ENCODE measurements at places on chromosomes 12 and 14. TPM values are rescaled to one million over a fixed set of nuclear protein-coding genes. Genes with fewer than 3 reads are reported as not detected.

The RNASE3 gene
- total RNA-seq: not detected

The FOXG1 gene
- total RNA-seq: not detected

The RAP1B gene
- total RNA-seq: 162 TPM

- no peak overlapping the region for H3K4me3 ChIP-seq
- peaks cover 7% of the 10 kb centered on the region for H3K36me3 ChIP-seq
- peak overlapping the region; percentile 82 for H3K27ac ChIP-seq
Observed at GRCh38 chr14:89408907-89409700, 7.9 kb downstream of the FOXN3 start.

GRCh38 chr12:48366131-48366530 lies 15.4 kb upstream of the ZNF641 start:
- H3K36me3 ChIP-seq: no peaks in the 10 kb centered on the region
- no peaks in the 10 kb centered on the region for H3K27me3 ChIP-seq
- H3K27ac ChIP-seq: no peak overlapping the region
- H3K4me1 ChIP-seq: peaks cover 10% of the 10 kb centered on the region
- H3K4me3 ChIP-seq: no peak overlapping the region

- no peak overlapping the region for H3K27ac ChIP-seq
- peaks cover 30% of the 10 kb centered on the region for H3K27me3 ChIP-seq
- no peaks in the 10 kb centered on the region for H3K36me3 ChIP-seq
- no peak overlapping the region for H3K4me3 ChIP-seq
Observed at GRCh38 chr14:106062502-106063272, 536.3 kb downstream of the TMEM121 start.

GRCh38 chr12:47214001-47214619 lies 134.4 kb upstream of the AMIGO2 start:
- H3K4me3 ChIP-seq: peak overlapping the region; percentile 85
- peaks cover 26% of the 10 kb centered on the region for H3K36me3 ChIP-seq
- peak overlapping the region; percentile 98 for H3K27ac ChIP-seq
- DNase-seq: no peak

GRCh38 chr12:122158700-122159285 lies 15.2 kb downstream of the IL31 start:
- H3K27me3 ChIP-seq: no peaks in the 10 kb centered on the region
- H3K36me3 ChIP-seq: no peaks in the 10 kb centered on the region
- no peak overlapping the region for H3K27ac ChIP-seq
- no peak overlapping the region for H3K4me3 ChIP-seq
- no peak for DNase-seq

DNA sequence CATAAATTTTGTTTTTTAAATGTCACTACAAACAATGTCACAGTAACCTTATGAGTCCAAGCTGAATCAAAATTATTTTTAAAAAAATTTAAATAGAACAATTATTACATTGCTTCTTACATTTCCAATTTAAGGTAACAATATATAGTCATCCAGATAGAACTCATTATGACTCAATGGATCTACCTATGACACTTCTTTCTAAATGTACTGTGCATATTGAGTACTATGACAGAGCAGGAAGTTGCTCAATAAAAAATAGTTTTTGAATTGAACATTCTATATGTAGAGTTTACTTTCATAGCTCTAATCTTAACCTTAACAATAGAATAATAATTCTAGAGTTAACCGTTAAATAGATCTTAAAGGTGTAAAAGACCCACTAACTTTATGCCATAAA lies 44.4 kb upstream of the ALG10 start:
- H3K36me3 ChIP-seq: no peaks in the 10 kb centered on the region
- peaks cover 9% of the 10 kb centered on the region for H3K27me3 ChIP-seq
- no peak overlapping the region for H3K4me3 ChIP-seq
- no peak overlapping the region for H3K27ac ChIP-seq
- no peaks in the 10 kb centered on the region for H3K4me1 ChIP-seq
- no peak for DNase-seq

- peaks cover 37% of the 10 kb centered on the region for H3K4me1 ChIP-seq
- peaks cover 50% of the 10 kb centered on the region for H3K27me3 ChIP-seq
Observed at GRCh38 chr12:11954181-11954580, 116.6 kb upstream of the BCL2L14 start.

GRCh38 chr12:131455581-131456110 lies 255.2 kb upstream of the SFSWAP start:
- H3K27ac ChIP-seq: no peak overlapping the region
- H3K4me3 ChIP-seq: no peak overlapping the region
- peaks cover 24% of the 10 kb centered on the region for H3K27me3 ChIP-seq
- H3K4me1 ChIP-seq: no peaks in the 10 kb centered on the region
- no peaks in the 10 kb centered on the region for H3K36me3 ChIP-seq

- peak overlapping the region; percentile 2 for H3K4me3 ChIP-seq
- H3K36me3 ChIP-seq: peaks cover 13% of the 10 kb centered on the region
- peaks cover 64% of the 10 kb centered on the region for H3K4me1 ChIP-seq
Observed at GRCh38 chr12:12818701-12819100, 5.6 kb downstream of the DDX47 start.

DNA sequence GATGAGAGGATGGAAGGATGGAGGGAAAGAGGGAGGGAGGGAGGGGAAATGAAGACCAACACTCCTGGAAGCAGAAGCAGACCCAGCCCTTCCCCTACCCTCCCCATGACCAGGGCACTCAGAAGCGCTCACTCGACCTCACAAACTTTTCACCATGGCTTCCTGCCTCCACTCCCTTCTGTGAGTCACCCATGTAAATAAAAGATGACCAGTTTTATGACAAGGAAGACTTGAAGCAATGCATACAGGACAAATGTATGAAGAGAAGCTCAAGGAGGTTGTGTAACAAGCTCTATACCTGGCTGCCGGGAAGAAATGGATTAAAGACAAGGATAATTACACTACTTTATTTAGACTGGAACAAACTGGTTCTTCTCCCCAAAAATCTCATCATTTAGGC lies 63.8 kb downstream of the CDC42BPB start:
- peaks cover 2% of the 10 kb centered on the region for H3K36me3 ChIP-seq
- H3K4me3 ChIP-seq: no peak overlapping the region
- H3K27me3 ChIP-seq: no peaks in the 10 kb centered on the region
- DNase-seq: no peak
- H3K27ac ChIP-seq: no peak overlapping the region

DNA sequence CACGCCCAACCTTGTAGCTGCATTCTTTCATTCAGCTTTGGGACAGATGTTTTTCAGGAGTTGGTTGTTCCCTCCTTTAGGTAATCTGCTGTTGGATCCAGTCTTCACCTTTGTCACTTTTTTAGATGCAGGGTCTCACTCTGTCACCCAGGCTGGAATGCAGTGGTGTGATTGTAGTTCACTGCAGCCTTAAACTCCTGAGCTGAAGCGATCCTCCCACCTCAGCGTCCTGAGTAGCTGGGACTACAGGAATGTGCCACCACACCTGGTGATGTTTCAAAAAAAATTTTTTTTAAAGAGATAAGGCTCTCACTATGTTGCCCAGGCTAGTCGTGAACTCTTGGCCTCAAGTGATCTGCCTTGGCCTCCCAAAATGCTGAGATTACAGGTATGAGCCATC lies 164.3 kb downstream of the KTN1 start:
- H3K27me3 ChIP-seq: no peaks in the 10 kb centered on the region
- H3K4me3 ChIP-seq: no peak overlapping the region
- DNase-seq: no peak

DNA sequence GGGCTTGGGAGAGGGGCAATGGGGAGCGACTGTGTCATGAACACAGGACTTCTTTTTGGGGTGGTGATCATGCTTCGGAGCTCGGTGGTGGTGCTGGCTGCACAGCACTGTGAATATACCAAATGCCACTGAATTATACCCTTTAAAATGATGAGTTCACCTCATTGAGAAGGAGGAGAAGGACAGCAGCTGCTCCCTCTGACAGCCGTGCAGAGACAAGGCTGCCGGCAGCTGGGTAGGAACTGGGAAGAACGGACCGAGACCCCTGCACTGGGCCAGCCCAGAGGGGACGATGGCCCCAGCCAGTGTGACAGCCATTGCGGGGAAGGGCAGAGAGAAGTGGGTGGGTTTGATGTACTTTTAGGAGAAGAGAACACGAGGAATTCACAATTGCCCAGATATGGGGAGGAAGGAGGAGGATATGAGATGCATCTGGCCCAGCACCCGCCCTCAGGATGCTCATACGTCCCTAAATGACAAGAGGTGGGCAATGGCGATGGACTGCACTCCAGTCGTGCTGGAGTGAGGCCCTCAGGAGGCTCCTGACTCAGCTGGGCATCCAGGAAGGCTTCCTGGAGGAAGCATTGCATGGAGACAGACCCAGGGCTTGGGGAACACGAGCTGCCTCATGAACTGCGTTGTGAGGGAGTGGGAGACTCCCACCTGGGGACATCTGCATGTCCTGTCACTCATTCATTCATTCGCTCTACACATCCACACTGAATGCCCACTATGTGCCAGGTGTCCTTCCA lies 64.3 kb upstream of the C14orf180 start:
- H3K4me1 ChIP-seq: no peaks in the 10 kb centered on the region
- H3K27me3 ChIP-seq: peaks cover 6% of the 10 kb centered on the region
- no peak for DNase-seq
- peaks cover 2% of the 10 kb centered on the region for H3K36me3 ChIP-seq
- no peak overlapping the region for H3K27ac ChIP-seq
- no peak overlapping the region for H3K4me3 ChIP-seq

DNA sequence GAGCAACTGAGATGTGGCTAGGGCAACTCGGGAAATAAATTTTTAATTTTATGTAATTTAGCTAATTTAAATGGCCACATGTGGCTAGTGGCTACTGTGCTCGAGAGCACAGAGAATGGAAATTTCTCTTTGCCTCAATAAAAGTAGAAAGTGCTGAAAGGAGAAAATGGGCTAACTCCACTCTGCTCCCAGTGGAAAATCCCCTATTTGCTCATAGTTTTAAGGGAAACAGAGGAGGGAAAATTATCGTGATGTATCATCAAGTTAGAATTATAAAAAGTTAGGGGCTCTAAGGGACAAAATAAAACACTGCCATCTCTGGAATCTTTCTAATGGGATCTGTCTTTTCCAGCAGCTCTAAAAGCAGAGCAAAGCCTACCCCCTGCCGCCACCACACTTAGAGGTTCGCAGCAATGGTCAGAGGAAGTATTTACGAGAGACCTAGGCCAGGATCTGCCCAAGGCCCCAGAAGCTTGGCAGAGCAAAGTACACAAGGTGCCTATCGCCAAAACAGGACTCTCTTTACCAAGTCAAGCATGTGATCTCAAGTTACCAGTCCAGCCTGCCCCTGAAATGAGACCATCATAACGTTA lies 220.7 kb downstream of the PPM1H start:
- peaks cover 4% of the 10 kb centered on the region for H3K27me3 ChIP-seq
- H3K27ac ChIP-seq: no peak overlapping the region
- no peaks in the 10 kb centered on the region for H3K4me1 ChIP-seq
- no peak overlapping the region for H3K4me3 ChIP-seq
- DNase-seq: no peak
- no peaks in the 10 kb centered on the region for H3K36me3 ChIP-seq

DNA sequence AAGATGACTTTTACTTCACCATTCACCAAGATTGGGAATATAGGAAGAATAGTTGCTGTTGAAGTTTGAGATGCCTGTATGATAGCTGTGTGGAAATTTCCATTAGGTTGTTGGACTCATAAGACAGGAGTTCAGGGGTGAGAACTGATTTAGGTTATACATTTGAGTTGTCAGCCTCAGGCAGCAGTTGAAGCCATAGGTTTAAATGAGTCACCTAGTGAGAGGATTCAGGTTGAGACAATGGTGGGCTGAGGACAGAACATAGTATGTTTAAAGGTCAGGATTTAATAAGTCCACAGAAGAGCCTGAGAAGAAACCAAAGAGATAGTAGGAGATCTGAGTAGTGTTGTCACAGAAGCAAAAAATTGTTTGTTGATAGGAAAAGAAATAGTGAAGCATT lies 63.6 kb upstream of the MON2 start:
- peak overlapping the region; percentile 89 for H3K27ac ChIP-seq
- H3K4me1 ChIP-seq: peaks cover 14% of the 10 kb centered on the region
- peaks cover 7% of the 10 kb centered on the region for H3K36me3 ChIP-seq
- no peak overlapping the region for H3K4me3 ChIP-seq

DNA sequence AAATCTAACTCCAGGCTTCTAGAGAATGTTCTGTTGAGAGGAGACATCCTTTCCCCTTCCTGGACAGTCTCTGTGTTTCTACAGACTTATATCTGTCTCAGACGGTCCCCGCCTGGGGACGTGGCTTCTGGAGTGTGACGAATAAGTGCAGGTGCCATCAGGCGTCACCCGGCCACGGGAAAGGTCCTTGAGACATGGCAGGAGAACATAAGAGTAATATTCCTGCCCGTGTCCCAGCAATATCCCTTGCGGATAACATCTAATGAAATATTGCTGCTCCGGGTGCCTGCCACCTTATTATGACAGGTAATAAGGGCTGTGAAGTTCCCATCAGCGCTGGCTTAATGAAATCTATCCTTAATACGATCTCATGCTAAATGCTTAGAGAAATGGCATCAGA lies 139.6 kb downstream of the PIWIL1 start:
- H3K4me1 ChIP-seq: no peaks in the 10 kb centered on the region
- DNase-seq: no peak
- no peaks in the 10 kb centered on the region for H3K36me3 ChIP-seq
- H3K4me3 ChIP-seq: no peak overlapping the region
- H3K27me3 ChIP-seq: no peaks in the 10 kb centered on the region

DNA sequence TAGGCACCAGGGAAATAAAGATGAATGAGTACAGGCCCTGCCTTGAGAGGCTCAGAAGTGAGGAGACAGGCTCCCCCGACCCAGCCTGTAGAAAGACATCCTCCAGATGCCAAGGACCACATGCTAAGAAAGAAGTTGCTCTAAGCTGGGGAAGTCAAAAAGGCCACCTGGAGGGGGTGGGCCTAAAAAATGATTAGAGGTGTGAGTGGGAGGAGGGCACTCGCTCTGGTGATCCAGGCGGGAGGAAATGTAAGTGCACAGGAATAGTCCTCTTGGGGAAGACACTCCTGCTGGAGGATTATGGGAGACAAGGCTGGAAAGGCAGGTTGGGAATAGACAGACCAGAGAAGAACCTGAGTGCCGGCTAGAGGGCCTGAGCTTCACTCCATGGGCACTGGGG lies 32.2 kb downstream of the SMUG1 start:
- H3K36me3 ChIP-seq: no peaks in the 10 kb centered on the region
- no peak overlapping the region for H3K27ac ChIP-seq
- DNase-seq: no peak
- peaks cover 57% of the 10 kb centered on the region for H3K27me3 ChIP-seq
- no peak overlapping the region for H3K4me3 ChIP-seq

Data from activated T-cell treated with anti-CD3 and anti-CD28 coated beads, Interleukin-2, amount 50 U/mL, for 72 hours (primary cell).